GM12864 (cell line): ENCODE measurements at places on chromosomes 5 and 9.

DNA sequence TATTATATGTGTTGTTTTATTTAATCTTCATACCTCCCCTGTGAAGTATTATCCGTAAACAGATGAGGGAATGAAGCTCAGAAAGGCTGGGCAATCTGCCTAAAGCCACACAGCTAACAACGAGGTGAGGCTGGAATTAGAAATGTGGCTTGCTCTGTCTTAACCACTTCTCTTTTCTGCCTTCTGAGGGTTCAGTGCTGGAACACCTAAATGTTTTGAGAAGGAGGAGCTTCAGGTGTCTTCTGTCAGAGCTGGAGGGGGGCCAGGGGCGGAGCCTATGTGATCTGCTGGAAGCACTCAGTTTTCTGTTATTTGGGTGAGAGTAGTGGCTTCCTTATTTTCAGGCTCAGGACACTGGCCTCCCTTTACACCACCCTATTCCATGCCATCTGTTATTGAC is 35.0 kb upstream of the ARAP3 start:
- DNase-seq = no peak

DNA sequence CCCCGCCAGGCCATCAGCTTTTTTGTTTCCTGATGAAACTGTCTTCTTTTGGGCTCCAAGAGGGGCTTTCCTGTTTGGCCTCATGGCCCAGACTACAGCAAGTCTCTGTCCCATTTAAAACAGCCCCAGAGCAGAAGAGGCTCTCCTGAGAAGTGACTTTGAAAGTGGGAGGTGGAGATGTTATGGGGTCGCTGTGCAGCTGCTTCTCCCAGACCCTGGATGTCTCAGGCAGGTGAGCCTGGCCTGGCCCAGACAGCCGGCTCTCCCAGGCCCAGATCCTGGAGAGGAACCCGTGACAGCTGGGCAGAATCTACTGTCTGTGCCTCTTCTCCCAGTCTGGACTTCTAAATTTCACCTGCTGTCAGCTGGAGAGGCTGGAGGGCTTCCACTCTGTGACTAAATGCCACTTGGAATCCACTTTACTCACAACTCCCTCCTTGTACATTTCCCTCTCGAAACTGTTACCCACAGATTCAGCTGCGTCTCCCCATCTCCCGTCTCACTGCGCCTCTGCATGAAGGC is 20.6 kb downstream of the FAM78A start:
- no peak for DNase-seq

DNA sequence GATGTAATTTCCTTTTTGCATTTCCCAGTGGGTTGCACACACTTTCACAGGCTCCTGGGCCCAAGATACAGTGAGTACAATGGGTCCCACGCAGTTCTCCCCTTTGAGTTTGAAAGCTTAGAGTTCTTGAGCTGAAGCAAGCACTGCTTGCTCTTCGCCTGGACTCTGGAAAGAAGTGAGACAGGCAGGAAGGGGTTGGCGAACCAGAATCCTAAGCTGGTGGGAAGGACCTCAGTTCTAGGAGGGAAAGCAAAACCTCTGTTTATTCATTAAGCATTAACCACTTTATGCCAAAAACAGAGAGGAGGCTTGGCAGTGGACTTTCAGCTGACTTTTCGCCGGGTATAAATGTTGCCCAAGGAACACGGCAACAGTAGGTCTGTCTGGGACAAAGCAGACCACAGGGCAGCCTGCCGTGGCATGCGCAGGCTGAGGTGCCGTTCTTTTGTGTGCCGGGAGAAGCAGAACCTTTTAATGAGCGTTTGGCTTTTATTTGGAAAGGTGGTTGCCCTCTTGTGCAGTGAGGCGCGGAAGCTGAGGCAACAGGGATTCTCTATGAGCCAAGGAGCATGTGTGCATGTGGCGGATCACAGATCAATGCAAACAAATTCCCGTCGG is 239.9 kb upstream of the PANK3 start:
- no peak for DNase-seq

- no peak for DNase-seq
These were observed 146.1 kb downstream of the MAST4 start for GRCh38 chr5:66742083-66742895.

DNA sequence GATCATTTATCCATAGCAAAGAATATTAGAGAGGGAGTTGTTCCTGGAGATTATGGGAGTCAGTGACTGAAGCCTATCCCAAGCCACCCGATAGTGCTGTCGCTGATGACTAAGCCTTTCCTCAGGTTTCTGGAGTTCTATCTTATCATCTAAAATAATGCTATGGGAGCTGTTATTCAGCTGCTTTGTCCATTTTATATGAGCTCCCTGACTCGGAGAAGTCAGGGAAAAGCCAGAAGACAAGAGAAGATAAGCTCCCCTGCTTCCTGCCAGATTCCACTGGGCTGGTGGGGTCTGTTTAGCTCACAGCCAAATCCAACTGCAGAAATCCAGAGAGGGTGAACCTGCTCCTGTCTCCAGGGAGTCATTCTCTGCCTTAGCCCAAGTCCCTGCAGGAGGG is 148.2 kb downstream of the DROSHA start:
- DNase-seq = no peak

- DNase-seq = no peak
These were observed 21.4 kb downstream of the ALDH1A1 start for GRCh38 chr9:72931437-72931836.

- no peak for DNase-seq
These were observed 8.4 kb upstream of the IL6ST start for GRCh38 chr5:56003179-56003578.

DNA sequence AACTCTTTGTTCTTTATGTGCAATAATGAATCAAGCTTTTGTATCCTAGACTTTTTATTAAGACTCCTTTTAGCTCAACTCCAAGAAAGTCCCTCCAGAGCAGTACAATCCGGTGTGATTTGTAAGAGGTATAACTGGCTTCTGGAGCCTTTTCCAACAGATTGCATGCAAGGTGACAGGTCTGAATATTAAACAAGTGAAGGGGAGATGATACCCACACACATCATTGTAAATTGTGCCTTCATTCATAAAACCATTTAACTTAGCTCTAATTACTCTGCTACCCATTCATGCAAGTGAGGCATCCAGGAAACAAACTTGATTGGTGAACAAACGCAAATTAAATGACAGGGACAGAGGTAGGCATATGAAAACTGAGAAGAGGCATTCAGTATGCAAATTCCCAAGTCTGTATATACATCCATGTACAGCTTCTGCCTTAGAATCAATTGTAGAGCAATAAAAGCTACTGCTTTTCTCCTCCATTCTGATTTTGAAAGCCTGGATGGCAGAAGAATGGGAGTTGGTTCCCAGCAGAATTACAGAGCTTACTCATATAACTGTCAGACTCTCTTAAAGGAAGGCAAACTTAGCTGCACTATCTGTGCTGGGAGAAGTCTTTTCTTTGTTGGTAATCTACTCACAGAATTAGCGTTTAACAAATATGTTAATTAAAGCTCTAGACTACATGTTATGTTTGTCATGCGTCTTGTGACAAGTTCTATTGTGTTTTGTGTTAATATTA is 261.0 kb upstream of the CDH6 start:
- no peak for DNase-seq

DNA sequence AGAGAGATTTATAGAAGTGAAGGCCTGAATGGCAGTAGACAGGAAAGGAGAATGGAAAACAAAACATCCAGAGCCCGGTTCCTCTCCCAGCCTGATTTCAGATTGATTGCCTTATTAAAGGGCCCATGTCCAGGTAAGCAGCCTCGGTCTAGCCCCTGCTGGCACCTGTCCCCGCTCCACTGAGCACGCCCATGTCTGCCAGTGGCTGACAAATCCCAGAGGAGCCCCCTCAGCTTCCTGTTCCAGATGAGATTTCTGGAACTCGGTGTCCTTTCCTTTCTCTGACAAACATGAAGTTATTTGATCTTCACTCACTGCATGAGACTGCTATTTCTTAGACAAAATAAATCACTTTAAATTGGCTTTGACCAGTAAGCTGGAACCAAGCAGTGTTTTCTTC is 187.0 kb upstream of the ADCY2 start:
- DNase-seq = no peak
